Right atrium auricular region (tissue), 2 donors: ENCODE measurements at places on chromosomes 3 and 15. TPM values are rescaled to one million over a fixed set of nuclear protein-coding genes. Genes with fewer than 3 reads are reported as not detected.

GRCh38 chr3:23264413-23264812 lies 61.3 kb downstream of the UBE2E2 start:
- no peak for DNase-seq

GRCh38 chr15:41476416-41477048 lies 17.1 kb upstream of the ITPKA start:
- no peak for DNase-seq

DNA sequence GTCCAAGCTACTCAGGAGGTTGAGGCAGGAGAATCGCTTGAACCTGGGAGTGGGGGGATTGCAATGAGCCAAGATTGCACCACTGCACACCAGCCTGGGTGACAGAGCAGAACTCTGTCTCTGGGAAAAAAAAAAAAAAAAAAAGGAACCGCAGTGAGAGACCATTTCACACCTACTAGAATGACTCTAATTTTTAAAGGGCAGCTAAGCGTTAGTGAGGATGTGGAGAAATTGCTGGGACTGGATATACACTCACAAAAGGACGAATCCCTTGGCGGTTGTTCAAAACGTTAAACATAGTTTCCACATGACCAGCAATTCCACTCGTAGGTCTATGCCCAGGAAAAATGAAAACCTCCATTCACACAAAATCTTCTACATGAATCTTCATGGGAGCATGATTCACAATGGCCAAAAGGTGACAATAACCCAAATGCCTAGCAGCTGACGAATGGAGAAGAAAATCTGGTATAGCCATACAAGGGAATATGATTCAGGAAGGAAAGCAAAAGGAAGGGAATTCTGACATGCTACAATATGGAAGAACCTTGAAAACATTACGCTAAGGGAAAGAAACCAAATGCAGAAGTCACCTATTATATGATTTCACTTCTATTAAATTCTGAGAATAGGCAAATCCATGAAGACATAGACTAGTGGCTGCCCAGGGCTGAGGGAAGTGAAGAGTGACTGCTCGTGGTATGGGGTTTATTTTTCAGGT lies 127.0 kb downstream of the CHSY1 start:
- DNase-seq = no peak

- no peak for DNase-seq
Observed at GRCh38 chr3:32404714-32405113, 13.1 kb downstream of the CMTM7 start.

DNA sequence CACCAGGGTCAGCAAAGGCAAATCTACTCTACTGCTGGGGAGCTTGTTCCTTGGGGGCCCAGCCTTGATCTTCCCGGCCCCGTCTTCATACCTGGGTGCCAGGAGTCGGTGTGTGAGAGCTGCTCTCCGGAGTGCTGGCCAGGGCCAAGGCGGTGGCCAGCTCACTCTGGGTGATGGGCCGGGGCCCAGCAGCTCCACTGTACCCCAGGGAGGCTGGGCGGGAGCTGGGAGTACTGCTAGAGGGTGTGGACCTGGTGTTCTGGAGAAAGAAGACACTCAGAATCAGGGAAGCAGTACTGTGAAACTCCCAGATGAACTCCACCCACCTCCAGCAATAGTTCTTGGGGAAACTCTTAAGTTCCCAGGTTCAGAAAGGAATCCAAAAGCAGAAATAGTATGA lies 11.9 kb downstream of the UBL7 start:
- DNase-seq = no peak

GRCh38 chr15:90550919-90551318 lies 21.2 kb downstream of the CRTC3 start:
- DNase-seq = no peak

- peak; percentile 79 for DNase-seq
Observed at GRCh38 chr15:100918034-100918689, 995 bp upstream of the LRRK1 start.

- DNase-seq = no peak
Observed at GRCh38 chr15:59396211-59396610, 23.5 kb upstream of the MYO1E start.

DNA sequence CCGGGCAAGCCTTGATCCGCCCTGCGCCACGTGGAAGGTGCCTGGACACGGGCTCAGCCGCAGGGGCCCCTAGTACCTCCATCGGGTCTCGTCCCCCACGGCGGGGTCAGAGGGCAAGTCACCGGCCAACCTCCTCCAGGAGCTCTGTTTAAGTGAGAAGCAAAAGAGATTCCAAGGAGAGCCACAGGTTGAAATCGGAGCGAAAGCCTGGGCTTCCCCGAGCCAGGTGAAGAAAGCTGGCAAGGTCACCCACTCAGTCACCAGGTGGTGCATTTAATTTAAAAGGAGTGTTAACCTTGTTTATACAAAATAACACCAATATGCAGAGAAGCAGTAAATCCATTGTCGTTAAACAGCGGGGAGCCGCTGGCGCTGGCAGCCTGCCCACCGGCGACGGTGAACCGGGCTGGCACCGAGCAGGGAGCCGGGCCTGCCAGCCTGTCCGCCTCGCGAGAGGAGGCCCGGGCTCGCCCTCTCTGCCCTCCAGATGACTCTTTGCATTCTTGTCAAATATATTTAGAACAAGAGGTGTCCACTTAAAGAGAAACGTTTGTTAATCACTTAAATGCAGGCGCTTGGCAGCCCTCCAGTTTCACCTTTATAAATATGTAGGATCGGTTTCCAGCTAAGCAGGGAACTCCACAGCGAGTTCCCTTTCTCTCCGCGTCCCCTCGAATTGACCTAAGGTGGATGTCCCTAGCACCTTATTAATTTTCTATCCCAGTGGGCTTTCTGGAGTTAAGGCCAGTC lies 277.3 kb upstream of the NR2F2 start:
- DNase-seq = no peak

DNA sequence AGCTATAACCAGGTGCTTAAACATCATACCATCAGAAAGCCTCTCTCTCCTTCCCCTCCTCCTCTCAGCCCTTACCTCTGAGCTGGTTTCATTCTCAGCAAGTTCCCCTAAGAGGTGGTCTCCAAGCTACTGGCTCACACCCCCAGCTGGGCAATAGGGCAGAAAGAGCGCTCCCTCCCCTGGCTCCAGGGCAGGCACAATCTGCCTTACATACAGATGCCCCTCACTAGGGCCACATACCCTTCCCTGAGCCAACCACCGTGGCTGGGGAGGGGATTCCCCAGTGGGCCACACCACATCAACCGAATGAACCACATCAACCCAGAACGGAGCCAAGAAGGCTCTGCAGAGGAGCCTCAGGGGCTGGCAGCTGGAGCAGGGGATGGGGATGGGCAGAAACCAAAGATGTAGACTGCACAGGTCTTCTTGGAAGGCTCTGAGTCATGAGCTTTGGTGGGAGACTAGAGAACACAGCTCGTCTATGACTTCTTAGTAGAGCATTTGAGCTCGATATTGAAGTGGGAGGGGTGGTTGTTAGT lies 4.6 kb upstream of the FBLN2 start:
- no peak for DNase-seq

DNA sequence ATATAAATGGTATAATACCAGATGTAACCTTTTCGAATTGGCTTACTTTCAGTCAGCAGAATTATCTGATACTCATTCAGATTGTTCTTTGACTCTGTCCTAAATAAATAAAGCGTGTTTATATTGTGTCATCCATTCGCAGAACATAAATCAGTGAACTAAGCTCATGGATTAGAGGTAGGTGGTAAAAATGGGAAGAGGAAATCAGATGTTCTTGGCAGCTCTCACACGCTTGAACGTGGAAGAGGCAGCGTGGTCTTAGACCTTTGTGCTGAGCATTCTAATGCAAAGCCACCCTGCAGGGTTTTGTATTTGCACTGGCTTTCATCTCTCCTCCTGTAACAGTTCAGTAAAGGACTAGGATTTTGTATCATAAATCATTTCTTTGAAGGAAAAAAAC lies 441.4 kb downstream of the GABRG3 start:
- DNase-seq = no peak

DNA sequence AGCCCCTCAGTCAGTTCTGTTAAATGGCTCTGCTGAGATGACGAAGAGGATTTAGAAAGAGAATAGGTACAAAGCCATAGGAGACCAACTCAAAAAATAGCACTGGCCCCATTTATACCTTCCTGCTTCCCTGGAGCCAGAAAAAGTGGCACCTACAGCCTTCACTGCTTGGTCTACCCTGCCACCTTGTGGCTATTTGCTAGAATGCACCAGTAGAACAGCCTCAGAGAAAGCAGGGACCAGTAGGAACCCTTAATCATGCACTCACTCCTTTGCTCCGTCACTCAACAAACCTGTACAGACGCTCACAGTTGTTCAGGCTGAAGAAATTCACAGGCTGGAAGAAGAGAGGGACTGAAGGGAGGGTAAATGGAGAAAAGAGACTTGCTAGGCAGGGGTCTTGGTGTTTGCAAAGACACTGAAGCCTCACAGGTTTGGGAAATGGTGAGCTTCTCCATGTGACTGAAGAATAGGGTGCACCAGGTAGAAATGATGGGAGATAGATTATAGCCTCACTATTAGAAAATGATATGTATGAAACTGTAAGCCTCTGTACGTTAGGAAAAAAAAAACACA lies 12.1 kb upstream of the RTP2 start:
- DNase-seq = peak; percentile 75

DNA sequence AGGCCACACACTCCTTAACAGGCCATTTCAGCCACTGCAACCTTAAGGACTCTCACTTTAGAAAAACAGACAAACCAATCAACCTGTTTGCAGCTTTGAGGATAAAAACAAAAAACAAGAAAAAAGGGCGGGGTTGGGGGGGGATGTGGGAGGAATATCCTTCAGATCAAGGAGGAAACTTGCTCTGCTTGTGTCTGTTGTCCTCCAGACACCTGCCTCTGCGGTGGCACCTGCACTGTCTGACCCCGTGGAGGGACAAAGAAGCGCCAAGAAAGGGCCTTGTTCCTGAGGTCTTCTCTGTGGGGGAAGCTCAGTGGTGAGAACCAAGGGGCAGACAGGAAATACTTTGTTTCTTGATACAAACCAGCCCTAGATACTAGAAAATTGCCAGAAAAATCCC lies 70.5 kb downstream of the POLR2M start:
- DNase-seq = no peak

- no peak for DNase-seq
Observed at GRCh38 chr3:152706991-152707713, 127.8 kb upstream of the P2RY1 start.

- no peak for DNase-seq
Observed at GRCh38 chr3:149703466-149703865, 45.6 kb upstream of the WWTR1 start.

DNA sequence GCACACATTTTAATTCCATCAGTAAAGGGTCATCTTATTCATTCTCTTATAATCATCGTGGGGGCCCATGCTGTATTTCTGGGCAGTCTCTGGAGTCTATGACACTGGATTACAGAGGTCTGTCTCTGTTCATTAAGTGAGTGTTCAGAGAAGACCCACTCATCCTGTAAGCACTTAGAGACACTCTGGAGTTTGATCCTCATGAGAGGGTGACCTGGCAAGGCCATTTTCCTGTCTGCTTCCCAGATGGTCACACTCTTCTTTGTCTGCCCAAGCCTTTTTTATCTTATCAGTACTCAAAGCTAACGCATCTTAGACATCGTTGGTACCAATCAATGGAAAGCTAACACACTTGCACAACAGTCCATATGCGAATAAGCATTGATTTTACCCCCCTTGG lies 333.1 kb downstream of the RORA start:
- DNase-seq = no peak

- no peak for DNase-seq
Observed at GRCh38 chr15:57505056-57505715, 86.5 kb upstream of the MYZAP start.

DNA sequence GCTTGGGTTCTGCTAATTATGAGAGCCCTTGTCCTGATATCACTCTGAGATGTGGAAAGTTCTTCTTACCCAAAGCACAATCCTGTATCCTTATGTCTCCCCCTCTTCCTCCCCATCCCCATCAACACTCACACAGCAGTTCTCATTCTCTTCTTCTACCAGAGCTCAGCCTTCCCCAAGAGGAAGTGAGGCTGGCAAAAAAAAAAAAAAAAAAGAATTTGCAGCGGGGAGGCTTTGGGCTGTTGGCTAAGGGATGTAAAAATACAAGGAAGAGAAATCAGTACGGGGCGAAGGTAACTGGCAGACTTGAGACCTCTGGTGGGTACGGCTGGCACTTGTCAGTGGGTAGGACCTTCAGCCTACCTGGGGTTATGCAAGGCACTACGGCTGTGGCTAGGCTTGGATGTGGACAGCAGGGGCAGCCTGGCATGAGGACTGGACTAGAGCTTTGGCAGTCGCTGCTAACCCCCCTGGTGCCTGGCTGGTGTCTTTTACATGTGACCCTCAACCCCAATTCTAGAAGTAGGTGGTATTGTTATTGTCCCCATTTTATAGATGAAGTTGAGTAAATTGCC lies 5.4 kb downstream of the VIPR1 start:
- no peak for DNase-seq

DNA sequence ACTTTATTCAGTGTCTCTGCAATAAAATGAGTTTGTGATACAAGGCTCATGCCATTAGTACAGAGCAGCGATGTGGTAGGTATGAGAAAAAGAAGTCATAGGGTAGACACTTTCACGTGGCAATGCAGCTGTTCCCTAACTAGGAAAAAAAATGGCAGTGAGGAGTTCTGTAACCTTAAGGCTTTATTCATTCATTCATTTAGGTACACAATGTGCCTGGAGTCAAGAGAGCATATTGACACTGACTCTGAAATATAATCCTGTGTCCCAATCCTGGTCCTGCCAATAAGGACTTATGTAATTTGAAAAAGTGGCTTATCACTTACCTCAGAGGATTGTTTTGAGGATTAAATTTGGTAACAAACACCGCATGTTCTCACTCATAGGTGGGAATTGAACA lies 173.0 kb upstream of the AZI2 start:
- no peak for DNase-seq

GRCh38 chr3:160473221-160473620 lies 23.6 kb upstream of the TRIM59 start:
- DNase-seq = no peak

GRCh38 chr15:43518197-43518761 lies 871 bp downstream of the MAP1A start:
- DNase-seq = peak; percentile 59

DNA sequence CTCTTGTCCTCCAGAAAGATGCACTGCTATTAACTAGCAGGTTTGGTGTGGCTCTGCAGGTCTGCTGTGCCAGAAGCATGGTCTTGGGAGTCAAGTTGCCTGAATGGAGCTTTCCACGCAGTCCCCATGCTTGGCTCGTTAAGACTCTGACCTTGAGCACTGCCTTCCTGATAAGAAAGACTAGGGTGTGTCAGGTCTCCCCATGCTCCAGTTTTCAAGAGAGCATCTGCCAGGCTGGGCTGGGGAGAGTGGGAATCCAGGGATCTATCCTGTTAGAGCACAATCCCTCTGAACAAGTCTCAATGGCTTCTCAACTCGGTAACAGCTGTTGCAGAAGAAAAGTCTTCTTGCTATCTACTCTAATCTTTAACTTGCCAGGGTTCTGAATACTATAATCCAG lies 98.2 kb downstream of the TJP1 start:
- no peak for DNase-seq

- DNase-seq = no peak
Observed at GRCh38 chr3:177483182-177483967, 286.1 kb upstream of the TBL1XR1 start.

NIPA2 gene
- 28.1 TPM for total RNA-seq

GP9 gene
- not detected for total RNA-seq

ITIH1 gene
- total RNA-seq = not detected

STRA6 gene
- total RNA-seq = 0.55 TPM

CFAP91 gene
- 1.5 TPM for total RNA-seq

BCL2A1 gene
- total RNA-seq = 1.5 TPM

MASP1 gene
- 26.2 TPM for total RNA-seq
